ENCODE measurements at places on chromosomes 6 and 20. TPM values are rescaled to one million over a fixed set of nuclear protein-coding genes. Genes with fewer than 3 reads are reported as not detected.

Gene MCM9
- total RNA-seq = 14.7 TPM

Gene TCFL5
- 11.4 TPM for total RNA-seq

Gene UBE3D
- 5.6 TPM for total RNA-seq

Gene LAMA4
- total RNA-seq = 792 TPM

Gene FAM50B
- 3.5 TPM for total RNA-seq

Gene GCNT2
- 18.9 TPM for total RNA-seq

Gene RRAGD
- total RNA-seq = 0.76 TPM

Gene DDR1
- total RNA-seq = 3.6 TPM
